ENCODE measurements at places on chromosomes 7 and 10. TPM values are rescaled to one million over a fixed set of nuclear protein-coding genes. Genes with fewer than 3 reads are reported as not detected.

GRCh38 chr7:22114440-22114981, 168.8 kb upstream of the CDCA7L start:
- peak; percentile 28 for DNase-seq

GRCh38 chr10:14499601-14499904, 168.8 kb upstream of the FRMD4A start:
- DNase-seq, result no peak

DNA sequence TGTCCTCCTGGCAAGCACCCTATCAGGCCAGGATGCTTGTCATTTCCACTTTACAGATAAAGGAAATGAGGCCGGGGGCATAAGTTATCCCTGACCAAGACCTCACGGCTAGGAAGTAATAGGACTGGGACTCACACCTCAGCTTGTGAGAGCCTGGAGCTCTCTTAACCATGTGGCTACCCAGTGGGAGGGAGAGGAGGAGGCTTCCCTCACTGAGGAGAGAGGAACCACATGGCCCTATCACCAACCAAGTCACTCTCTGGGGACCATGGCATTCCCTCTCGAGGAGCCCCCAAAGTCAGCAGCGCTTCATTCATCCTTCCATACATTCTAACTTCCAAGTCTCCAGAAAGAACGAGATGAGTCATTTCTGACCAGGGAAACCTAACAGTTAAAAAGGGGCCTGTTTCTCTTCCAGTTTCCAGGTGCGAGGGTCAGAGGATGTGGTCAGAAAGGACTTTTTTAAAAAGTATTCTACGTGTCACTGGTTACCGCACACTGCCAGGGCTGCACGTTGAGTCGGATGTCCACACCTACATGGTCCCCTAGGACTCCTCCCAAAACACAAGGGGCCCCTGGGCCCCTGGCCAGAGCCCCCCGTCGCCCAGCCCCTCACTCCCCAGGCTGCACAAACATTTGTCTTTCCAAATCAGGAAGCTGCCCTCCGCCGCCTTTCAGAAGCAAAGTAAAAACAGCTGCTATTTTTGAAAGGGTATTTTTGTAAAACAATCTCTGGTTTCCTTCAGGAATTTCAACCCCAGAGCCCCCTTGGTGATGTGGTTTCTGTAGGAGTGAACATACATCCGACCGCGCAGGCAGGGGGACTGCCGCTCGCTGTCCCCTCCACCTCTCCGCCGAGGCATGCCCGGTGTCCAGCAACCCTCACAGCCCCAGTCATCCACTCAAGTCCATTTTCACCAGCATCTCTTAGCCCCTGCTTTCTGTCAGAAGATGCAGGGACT, 128.2 kb upstream of the CHST15 start:
- DNase-seq, result no peak

- DNase-seq, result no peak
These were observed 648.1 kb downstream of the ANKRD7 start for GRCh38 chr7:118872568-118872967.

GRCh38 chr7:67644151-67644550, 647.5 kb downstream of the TYW1 start:
- no peak for DNase-seq

GRCh38 chr7:142332421-142332820, 74.6 kb upstream of the PRSS58 start:
- DNase-seq, result no peak

DNA sequence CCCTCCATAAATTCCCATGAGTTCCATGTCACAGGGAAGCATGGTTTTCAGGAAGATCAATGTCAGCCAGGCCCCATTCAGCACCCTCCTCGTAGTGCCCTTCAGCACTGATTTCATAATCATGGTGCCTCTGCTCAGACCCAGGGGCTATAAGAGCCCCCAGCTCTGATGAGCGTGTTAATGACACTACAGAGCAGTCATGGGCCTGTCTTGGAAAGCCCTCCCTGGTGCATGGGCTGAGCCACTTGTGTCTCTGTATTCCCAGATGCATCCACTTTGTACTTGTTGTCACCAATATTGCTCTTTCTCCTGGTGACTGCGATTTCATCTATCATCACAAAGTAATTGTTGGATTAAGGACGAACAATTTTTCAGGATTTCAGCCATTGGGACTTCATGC, 154.6 kb downstream of the ADARB2 start:
- DNase-seq, result no peak

GRCh38 chr10:11750420-11750819, 8.2 kb downstream of the ECHDC3 start:
- DNase-seq, result no peak

DNA sequence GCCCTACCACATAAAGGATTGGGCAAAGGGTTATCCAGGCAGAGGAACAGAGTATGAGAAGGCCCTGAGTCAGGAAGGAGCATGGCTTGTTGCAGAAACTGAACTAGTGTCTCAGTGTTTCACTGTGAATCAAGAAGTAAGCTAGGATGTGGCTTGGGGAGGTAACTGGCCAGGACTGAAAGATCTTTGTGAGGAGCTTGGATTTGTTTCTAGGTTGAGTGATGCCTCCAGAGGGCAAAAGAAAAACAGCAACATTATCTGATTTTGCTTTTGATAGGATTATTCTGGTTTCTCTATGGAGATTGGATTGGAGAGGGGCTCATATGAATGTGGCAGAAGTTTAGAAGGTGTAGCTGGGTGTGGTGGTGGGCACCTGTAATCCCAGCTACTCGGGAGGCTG, 137.9 kb upstream of the HDAC9 start:
- DNase-seq, result no peak

DNA sequence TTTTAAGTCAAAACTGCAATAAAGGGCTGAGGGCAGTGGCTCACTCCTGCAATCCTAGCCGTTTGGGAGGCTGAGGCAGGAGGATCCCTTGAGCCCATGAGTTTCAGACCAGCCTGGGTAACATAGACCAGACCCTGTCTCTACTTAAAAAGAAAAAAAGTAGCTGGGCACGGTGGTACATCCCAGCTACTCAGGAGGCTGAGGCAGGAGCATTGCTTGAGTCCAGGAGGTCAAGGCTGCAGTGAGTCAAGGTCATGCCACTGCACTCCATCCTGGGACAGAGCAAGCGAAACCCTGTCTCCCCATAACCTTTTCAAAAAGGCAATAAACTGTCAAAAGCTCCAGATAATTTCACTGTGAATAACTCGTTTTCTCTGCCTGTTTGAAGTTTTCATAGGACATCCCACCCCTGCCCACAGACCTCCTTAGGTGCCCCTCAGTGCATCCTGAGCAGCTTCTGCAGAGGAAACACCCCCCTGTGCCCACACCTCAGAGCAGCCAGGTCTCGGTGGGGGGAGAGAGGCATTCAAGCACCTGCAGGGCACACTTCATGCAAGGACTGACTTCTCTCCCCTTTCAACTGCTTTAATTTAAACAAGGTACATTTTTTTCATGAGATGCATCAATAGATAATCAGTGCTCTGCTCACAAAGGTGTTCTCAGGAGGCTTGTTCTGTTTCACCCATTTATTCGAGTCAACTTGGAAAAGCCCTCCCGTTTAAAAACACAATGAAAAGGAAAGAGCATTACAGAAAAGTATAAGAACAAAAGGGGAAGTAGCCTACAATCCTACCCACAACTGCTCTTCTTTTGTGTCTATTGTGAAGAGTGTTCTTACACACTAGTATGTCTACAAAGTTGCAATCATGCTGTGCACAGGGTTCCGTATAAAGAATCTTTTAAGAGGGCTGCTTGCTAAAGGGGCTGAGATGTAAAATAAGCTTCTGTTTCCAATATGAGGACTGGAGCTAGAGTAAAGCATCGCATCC, 104.9 kb downstream of the KMT2E start:
- no peak for DNase-seq

- no peak for DNase-seq
These were observed 86.3 kb downstream of the PTPRE start for GRCh38 chr10:127993056-127993690.

- no peak for DNase-seq
These were observed 16.5 kb downstream of the SLK start for GRCh38 chr10:103983367-103983911.

DNA sequence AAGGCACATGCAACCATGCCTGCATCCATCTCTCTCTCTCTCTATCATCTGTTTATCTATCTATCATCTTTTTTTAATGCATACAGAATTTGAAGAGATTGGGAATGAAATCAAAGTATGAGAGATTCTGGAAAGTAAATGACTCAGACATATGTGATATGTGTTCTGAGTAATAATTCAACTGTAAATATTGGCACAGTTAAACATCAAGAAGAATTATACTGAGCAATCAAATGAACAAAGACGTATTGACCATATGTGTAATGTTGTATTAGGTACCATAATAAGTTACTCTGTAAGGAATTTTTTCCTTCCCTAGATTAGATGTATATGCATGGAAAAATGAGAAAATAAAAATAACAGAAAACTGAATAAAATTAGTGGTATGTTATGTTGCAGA, 108.3 kb downstream of the SUGCT start:
- no peak for DNase-seq

- DNase-seq, result no peak
These were observed 21.3 kb upstream of the LRGUK start for GRCh38 chr7:134105841-134106240.

- peak; percentile 56 for DNase-seq
These were observed 14.7 kb upstream of the CAMK2G start for GRCh38 chr10:73889014-73889413.

DNA sequence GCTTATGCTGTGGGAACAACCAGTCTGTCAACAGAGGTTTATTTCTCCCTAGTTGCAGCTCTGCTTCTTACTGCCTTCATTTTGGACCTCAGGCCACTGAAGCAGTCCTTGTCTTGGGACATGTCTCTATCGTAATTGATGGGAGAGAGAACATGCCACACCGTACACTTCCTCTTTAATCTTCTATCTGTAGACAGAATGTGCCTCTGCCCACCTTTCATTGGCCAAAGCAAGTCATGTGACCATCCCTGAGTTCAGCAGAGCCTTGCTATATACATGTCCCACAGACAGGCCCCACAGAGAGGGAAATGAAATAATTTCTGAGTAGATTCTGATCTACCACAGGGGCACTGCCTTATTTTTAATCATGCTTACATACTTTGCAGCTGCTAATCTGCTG, 98.0 kb downstream of the KCND2 start:
- DNase-seq, result no peak

DNA sequence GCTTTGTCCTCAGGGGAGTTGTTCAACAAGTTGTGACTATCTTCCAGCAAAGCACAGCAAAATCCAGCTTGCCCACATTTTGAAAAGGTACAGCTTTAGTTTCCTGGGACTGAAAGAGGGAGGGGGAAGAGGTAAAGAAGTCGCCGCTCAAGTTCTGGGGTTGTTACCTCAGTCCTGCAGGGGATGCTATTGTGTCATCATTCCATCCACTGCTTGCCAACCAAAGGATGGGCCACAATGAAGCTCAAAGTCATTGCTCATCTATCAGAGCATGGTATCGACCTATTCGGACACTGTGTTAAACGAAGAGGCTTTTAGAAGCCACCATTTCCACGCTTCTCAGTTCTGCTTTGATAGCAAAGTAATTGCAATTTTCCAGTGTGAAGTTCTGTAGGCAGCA, 34.3 kb downstream of the NPY start:
- no peak for DNase-seq

DNA sequence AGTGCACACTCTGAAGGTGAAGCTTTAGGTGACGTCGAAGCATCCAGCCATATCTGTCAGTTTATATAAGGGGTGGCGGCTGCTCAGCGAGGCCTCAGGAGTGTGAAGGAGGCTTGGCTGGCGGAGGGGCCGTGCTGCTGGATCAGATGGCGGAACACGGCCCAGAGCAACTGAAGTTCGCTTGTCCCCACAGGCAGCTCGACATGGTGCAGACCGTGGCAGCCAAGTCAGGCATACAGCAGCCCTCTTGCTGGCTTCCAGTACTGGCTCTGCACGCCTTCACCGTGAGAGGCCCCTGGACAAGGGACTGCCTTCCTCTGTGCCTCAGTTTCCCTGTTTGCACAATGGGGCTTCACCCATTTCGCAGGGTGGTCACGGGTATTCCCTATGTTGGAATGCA, 443.5 kb downstream of the DNAJB6 start:
- no peak for DNase-seq

GRCh38 chr10:69965919-69966662, 86.6 kb upstream of the MACROH2A2 start:
- no peak for DNase-seq

DNA sequence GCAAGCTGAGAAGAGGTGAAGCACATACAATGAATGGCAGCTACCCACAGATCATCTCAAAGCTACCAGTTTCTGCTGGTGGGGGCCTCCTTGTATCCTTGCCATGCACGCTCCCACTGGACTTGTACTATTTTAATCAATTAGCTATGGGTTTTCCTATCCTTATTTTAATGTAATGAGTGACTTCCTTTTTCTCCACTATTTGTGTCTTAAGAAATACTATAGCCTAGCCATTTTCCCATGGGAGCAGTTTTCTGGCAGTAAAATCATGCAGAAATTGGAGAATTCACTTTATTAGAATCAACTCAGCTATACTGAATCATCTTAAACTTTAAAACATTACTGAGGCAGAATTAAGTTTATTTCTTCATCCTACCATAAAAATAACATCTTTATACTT, 73.5 kb downstream of the CTNNA3 start:
- DNase-seq, result no peak

GRCh38 chr7:45174328-45174610, 16.7 kb downstream of the RAMP3 start:
- no peak for DNase-seq

- no peak for DNase-seq
These were observed 393.8 kb upstream of the PRKCQ start for GRCh38 chr10:6973899-6974298.

GRCh38 chr10:12890958-12891357, 110.6 kb downstream of the CCDC3 start:
- DNase-seq, result no peak

DNA sequence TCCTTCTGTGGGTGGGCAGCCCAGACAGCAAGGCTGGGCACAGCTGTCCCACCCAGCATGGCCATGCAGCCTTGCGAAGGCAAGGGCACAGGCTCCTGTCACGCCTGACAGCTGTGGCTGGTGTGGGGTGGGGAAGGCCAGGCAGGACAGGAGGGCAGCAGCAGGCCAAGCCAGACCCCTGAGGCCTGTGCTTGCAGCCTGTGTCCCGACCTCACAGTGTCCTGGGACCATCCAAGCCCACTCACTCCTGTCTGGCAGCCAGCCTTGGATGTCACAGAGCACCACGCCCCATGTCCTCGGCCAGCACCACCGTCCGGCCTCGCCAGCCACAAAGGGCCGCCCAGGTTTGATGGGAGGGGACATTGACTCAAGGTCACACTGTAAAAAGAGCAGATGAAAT, 85.5 kb upstream of the LRRC4 start:
- no peak for DNase-seq

DNA sequence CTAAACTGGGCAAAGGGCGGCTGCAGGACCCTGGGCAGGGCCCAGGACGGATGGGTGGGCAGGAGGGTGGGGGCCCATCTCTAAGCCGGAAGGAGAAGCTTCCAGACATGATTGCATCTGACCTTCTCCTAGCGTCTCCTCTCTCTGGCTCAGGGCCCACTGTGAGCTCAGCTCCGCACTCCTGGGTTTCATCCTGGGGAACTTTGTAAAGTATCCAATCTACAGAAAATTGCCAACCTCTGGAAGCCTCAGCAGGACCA, 8.8 kb upstream of the RET start:
- no peak for DNase-seq

The FKBP6 gene
- not detected for total RNA-seq

The CDCA7L gene
- total RNA-seq, result 41.0 TPM

The OR2A1 gene
- not detected for total RNA-seq

The ADARB2 gene
- 0.11 TPM for total RNA-seq

The IDE gene
- 42.1 TPM for total RNA-seq

The TFR2 gene
- 0.25 TPM for total RNA-seq

The PDE6C gene
- total RNA-seq, result not detected

The RHOBTB1 gene
- total RNA-seq, result 16.6 TPM

The HECTD2 gene
- total RNA-seq, result 6.0 TPM

The NCF1 gene
- 3.5 TPM for total RNA-seq

The TAS2R41 gene
- total RNA-seq, result not detected

The HKDC1 gene
- total RNA-seq, result not detected
